ENCODE measurements at places on chromosomes 5 and 9.

GRCh38 chr5:149618581-149619248 lies 37.4 kb downstream of the ARHGEF37 start:
- DNase-seq, result no peak

- DNase-seq, result no peak
Measured at GRCh38 chr9:109143881-109144562, 23.0 kb downstream of the FRRS1L start.

GRCh38 chr5:179734536-179735164 lies 2.0 kb downstream of the MAML1 start:
- no peak for DNase-seq

DNA sequence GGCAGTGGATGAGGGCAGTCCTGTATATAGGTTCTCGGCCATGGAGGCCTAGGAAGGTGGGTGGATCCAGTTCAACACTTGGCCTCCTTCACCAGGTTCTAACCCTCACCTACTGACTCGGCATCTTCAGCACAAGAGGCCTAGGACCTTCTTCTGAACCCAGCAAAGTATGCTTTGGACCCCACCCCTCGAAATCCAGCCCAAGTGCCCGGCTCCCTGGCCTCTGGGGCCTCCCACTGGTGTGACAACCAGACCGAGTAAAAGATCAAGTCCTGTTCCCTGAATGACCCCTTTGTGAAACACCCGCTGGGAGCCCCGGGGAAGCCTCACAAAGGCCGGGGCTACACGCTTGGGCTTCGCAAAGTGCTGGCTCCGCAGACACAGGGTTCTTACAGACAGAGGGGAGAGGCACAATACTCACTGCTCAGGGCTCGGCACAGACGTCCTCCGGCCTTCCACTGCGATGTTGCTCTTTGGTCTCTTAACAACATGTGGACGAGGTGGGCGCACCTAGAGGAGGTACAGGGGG lies 47.0 kb downstream of the CRB2 start:
- no peak for DNase-seq
